ENCODE measurements at places on chromosomes 2 and 18. TPM values are rescaled to one million over a fixed set of nuclear protein-coding genes. Genes with fewer than 3 reads are reported as not detected.

GRCh38 chr18:7577706-7578105 is 10.6 kb downstream of the PTPRM start:
- peaks cover 53% of the 10 kb centered on the region for H3K4me1 ChIP-seq
- DNase-seq, result no peak
- H3K27ac ChIP-seq, result peak overlapping the region; percentile 60
- no peaks in the 10 kb centered on the region for H3K27me3 ChIP-seq
- H3K36me3 ChIP-seq, result peaks cover 3% of the 10 kb centered on the region

- no peak overlapping the region for H3K27ac ChIP-seq
- H3K4me3 ChIP-seq, result no peak overlapping the region
- peaks cover 8% of the 10 kb centered on the region for H3K4me1 ChIP-seq
- no peak for DNase-seq
- no peaks in the 10 kb centered on the region for H3K36me3 ChIP-seq
These were observed 5.2 kb downstream of the ZNF385B start for GRCh38 chr2:179856205-179856604.

- peak; percentile 69 for DNase-seq
- no peaks in the 10 kb centered on the region for H3K36me3 ChIP-seq
- no peaks in the 10 kb centered on the region for H3K4me1 ChIP-seq
- no peak overlapping the region for H3K4me3 ChIP-seq
- no peaks in the 10 kb centered on the region for H3K27me3 ChIP-seq
These were observed 237.9 kb downstream of the TPGS2 start for GRCh38 chr18:36590621-36591580.

DNA sequence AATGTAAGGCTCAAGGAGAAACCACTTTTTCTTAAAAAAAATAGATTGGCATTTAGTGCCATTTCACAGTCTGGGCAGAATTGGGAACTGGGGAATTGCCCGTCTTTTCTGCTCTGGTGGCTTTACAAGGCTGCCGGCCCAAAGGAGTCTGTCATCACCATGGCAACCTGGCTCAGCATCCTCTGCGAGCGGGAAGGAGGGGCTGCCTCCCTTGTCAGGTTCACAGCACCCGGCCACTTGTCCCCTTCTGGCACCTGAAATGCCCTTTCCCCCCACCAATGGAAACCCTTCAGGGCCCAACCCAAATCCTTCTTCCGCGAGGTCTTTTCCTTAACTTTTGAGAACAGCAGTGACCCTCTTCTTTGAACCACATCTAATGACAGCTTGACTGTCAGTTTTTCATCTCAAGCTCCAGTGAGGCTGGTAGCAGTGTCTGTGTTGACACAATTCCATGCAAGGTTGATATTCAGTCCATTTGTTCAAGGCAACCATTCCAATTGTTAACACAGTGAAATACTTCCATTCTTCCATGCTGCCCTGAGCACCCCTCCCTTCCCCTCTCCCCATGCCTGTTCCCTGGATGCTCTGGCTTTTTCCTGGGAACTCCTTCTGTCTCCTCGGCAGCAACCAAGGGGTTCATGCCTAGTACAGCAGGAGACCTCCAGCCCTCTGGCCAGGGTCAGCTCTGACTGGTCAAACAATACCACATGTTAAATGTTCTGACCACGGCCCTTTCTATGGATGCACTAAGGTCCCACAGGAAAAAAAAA is 79.6 kb downstream of the DNER start:
- H3K4me1 ChIP-seq, result no peaks in the 10 kb centered on the region
- no peak overlapping the region for H3K4me3 ChIP-seq
- H3K27me3 ChIP-seq, result peaks cover 2% of the 10 kb centered on the region
- no peak for DNase-seq
- no peak overlapping the region for H3K27ac ChIP-seq
- H3K36me3 ChIP-seq, result no peaks in the 10 kb centered on the region

DNA sequence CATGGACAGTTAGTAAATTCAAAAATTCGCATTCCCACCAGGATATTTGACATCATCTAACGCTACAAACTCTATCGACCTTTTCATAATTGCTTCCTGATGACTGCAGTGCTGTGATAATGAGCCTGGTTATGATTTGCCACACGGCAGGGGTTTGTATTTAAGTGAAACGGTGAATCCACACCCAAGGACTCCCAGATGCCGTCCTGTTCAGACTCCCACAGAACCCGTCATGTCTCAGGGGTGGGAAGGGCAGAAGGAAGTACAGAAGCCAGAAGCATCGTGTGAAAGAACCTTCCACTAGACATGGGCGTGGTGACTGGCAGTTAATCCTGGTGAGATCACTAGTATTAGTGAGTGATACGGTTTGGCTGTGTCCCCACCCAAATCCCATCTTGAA is 91.2 kb upstream of the TMEM18 start:
- H3K4me1 ChIP-seq, result peaks cover 14% of the 10 kb centered on the region
- no peaks in the 10 kb centered on the region for H3K36me3 ChIP-seq
- peak overlapping the region; percentile 3 for H3K27ac ChIP-seq
- H3K27me3 ChIP-seq, result no peaks in the 10 kb centered on the region

DNA sequence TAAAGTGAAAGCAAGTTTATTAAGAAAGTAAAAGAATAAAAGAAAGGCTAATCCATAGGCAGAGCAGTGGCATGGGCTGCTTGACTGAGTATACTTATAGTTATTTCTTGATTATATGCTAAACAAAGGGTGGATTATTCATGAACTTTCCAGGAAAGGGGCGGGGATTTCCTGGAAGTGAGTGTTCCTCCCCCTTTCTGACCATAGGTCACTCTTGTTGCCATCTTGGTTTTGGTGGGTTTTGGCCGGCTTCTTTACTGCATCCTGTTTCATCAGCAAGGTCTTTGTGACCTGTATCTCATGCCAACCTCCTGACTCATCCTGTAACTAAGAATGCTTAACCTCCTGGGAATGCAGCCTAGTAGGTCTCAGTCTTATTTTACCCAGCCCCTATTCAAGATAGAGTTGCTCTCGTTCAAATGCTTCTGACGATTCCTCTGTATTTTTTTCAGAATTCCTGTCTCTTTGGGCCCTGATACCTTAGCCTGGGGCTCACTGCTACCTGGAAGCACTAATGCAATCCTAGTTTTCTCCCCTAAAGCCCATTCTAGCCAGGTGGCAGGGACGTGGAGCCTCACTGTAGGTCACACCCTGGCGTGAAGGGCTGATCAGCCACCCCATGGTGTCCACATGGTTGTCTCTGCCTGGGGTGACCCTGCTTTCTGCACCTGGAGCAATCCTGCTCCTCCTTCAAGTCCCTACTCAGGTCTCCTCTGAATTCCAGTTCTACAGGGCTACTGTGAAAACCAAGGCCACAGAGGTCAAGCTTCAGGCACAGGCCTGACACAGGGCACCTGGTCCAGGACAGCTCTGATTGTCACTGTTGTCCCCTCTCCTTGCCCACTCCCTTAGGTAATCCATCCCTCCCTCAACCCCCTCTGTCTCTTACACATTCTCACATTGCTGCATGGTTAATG is 6.0 kb upstream of the SLC35F6 start:
- no peak overlapping the region for H3K4me3 ChIP-seq
- no peaks in the 10 kb centered on the region for H3K36me3 ChIP-seq
- no peaks in the 10 kb centered on the region for H3K27me3 ChIP-seq

- H3K4me3 ChIP-seq, result no peak overlapping the region
- DNase-seq, result peak; percentile 2
- H3K27me3 ChIP-seq, result no peaks in the 10 kb centered on the region
- peak overlapping the region; percentile 79 for H3K27ac ChIP-seq
- no peaks in the 10 kb centered on the region for H3K36me3 ChIP-seq
- H3K4me1 ChIP-seq, result peaks cover 58% of the 10 kb centered on the region
These were observed 63.7 kb downstream of the IL1R2 start for GRCh38 chr2:102055346-102055990.

- no peak overlapping the region for H3K4me3 ChIP-seq
- no peak for DNase-seq
- H3K36me3 ChIP-seq, result no peaks in the 10 kb centered on the region
- H3K4me1 ChIP-seq, result peaks cover 20% of the 10 kb centered on the region
- no peaks in the 10 kb centered on the region for H3K27me3 ChIP-seq
- no peak overlapping the region for H3K27ac ChIP-seq
These were observed 8.4 kb downstream of the ACSL3 start for GRCh38 chr2:222869252-222869560.

GRCh38 chr2:235068701-235069100 is 116.9 kb downstream of the SH3BP4 start:
- H3K4me3 ChIP-seq, result no peak overlapping the region
- H3K4me1 ChIP-seq, result peaks cover 7% of the 10 kb centered on the region
- H3K27ac ChIP-seq, result no peak overlapping the region
- DNase-seq, result no peak
- H3K36me3 ChIP-seq, result peaks cover 4% of the 10 kb centered on the region

GRCh38 chr2:98560256-98560771 is 48.0 kb downstream of the COA5 start:
- no peaks in the 10 kb centered on the region for H3K4me1 ChIP-seq
- H3K27me3 ChIP-seq, result no peaks in the 10 kb centered on the region
- peaks cover 13% of the 10 kb centered on the region for H3K36me3 ChIP-seq

Gene SAG
- total RNA-seq, result not detected

Gene DSG1
- total RNA-seq, result not detected

Gene SCYGR3
- total RNA-seq, result not detected

Gene KIAA2012
- total RNA-seq, result not detected

Gene IL36B
- not detected for total RNA-seq

Gene RDH14
- 21.3 TPM for total RNA-seq

Gene APCDD1
- 1.4 TPM for total RNA-seq

Gene SLC9A4
- not detected for total RNA-seq

Gene AFF3
- total RNA-seq, result 239 TPM

Gene ZBTB7C
- 0.11 TPM for total RNA-seq
